ENCODE measurements at places on chromosomes 7 and 10.

DNA sequence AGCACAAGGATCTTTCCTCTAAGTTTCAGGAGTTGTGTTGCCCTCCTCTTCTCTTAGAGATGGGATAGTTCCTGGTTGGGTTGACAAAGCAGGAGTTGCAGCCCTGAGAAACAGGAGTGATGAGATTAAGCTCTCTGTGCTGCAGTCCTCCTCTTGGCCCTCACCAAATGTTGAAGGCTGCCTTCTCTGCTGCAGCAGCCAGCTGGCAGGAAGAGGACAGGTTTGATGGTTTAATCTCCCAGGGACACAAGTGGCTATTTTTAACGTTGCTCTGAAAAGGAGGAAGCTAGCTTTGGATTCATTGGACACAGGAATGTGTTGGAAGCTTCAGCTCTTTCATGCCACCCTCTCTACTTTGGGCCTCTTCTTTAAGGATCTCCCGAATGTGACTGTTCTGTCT is 9.4 kb downstream of the STRIP2 start:
- no peak for DNase-seq

DNA sequence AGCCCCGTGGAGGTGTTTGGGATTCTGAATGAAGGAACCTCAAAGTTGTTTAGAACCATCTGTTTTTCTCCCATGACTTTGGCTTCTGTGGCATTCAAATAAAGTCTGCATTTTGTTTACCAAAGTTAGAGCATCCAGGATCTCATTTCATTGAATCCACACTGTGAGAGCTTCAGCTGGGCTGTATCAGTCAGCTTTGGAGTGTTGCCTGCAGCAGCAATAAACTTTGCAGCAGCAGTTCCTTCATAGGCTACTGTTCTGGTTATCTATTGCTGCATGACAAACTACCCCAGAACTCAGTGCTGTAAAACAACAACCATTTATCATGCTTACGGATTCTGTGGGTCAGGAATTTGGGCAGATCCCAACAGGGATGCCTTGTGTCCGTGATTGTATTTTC is 1575.2 kb upstream of the LRRTM3 start:
- no peak for DNase-seq

- no peak for DNase-seq
Measured at GRCh38 chr7:6237730-6238129, 34.7 kb downstream of the CYTH3 start.

GRCh38 chr10:37952043-37952755 is 24.2 kb downstream of the ZNF25 start:
- no peak for DNase-seq

GRCh38 chr7:54326592-54327167 is 215.5 kb upstream of the VSTM2A start:
- no peak for DNase-seq

DNA sequence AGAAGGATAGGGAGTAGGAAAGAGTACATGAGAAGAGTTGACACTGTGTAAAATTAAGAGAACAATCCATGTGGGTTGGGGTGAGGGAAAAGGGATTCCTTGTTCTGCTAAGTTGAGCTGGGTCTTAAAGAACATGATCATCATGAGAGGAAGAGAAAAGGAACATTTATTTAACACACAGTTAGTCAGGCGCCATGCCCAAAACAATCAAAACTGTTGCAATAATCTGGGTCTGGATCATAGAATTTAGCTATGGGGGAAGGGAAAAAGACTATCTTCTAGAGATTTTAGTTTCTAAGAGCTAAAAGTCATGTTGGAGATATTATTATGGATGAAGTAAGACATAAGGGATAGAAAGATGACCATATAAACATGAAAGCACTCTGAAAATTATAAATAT is 178.9 kb downstream of the SEM1 start:
- no peak for DNase-seq

GRCh38 chr7:35748371-35748770 is 52.5 kb upstream of the SEPTIN7 start:
- DNase-seq, result no peak

DNA sequence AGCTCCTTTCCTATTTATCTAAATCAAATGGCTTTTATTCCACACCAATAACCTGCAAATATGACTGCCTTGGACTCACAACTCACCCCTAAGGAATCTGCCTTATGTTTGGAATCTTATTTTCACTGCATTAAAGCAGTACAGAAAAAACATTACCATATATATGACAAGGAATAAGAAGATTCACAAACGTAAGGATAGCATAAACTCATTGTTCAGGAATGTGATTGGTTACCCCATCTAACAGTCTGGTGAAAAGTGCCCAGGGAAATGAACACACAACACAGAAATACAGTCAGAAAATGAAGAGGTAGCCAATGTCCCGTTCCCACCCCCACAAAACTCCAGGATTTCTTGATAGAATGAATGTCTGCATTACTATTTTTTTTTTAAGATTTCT is 2.0 kb downstream of the PPP3CB start:
- DNase-seq, result no peak

GRCh38 chr10:84478151-84478550 is 149.8 kb downstream of the CCSER2 start:
- no peak for DNase-seq

DNA sequence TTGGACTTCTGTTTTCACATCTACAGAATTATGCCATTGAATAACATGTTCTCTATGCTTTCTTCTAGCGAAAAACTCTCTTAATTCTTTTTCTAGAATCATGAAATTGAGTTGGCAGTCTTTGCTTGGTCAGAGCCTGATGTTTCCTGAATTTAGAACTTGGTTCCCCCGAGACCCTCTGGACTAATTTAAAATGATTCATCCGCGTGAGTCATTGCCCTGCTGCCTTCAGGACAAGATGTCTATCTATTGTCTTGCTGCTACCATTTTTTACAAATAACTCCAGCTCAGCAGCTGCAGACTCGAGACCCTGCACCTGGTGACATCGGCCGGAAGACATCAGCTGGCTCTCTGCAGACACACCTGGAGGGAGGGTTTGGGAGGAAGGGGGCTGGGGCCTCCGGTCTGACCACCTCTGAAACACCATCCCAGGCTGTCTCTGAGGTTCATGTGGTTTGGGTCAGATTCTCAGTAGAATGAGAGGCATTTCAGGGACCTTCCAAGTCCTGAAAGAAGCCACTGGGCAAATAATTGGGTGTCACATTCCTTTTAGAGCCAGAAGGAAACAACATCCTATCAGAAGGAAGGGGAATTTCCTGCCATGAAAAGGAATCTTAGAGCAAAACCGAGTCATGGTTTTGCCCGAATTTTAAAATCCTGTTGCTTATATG is 20.9 kb upstream of the KLF6 start:
- DNase-seq, result peak; percentile 7

DNA sequence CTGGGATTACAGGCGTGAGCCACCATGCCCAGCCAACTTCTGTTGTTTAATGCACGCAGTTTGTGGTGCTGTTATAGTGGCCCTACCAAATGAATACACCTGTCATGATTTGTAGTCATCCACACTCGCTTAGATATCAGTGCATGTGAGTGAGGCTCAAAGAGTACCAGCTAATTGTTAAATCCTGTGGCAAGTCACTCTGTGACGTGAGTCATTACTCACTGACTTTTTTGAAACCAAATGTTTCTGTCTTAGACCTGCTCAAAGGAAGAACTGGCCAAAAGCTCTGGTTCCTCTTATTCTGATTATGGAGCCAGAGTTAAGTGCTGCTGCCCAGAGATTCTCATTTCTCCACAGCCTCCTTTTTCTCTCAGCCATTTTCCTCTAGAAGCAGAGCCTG is 109.4 kb downstream of the PRKAG2 start:
- DNase-seq, result no peak

GRCh38 chr7:110852156-110852940 is 238.6 kb upstream of the LRRN3 start:
- DNase-seq, result no peak

GRCh38 chr10:81177651-81178244 is 640.0 kb downstream of the SH2D4B start:
- DNase-seq, result peak; percentile 9

- DNase-seq, result peak; percentile 31
Measured at GRCh38 chr10:73253225-73253555, 746 bp upstream of the MRPS16 start.

DNA sequence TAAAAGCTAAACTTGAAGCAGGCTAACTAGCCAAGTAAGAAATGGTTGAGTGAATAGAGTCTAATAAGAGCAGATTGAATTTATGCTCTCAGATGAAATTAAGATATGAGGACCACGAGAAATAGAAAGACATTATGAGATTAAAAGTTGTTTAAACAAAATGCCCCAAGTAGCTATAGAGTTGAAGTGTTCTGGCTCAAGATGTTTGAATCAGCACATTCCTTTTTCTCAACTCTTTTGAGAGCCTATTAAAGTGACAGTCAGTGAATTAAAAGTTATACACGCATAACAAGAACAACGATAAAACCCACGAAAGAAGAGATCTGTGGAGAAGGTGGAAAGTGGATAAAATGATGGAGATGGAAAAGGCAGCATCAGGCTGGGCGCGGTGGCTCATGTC is 322.2 kb upstream of the ANKRD30A start:
- DNase-seq, result no peak

DNA sequence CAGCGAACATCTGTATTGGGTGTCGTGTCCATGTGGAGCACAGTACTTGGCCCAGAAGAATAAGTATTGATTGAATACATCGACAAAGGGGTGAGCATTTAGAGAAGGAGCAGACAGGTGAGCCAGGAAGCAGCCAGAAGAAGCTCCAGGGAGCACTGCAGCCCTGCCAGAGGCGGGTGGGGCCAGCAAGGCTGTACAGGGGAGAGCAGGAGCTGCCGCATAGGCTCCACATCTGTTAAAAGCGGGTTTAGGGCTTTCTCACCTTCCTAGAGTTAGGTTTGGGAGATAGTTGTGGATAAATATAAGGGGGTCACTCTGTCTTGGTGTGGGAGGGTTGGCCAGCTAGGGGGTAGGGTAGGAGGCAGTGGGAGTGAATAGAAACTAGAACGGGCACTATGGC is 1.3 kb upstream of the CPA1 start:
- DNase-seq, result no peak

DNA sequence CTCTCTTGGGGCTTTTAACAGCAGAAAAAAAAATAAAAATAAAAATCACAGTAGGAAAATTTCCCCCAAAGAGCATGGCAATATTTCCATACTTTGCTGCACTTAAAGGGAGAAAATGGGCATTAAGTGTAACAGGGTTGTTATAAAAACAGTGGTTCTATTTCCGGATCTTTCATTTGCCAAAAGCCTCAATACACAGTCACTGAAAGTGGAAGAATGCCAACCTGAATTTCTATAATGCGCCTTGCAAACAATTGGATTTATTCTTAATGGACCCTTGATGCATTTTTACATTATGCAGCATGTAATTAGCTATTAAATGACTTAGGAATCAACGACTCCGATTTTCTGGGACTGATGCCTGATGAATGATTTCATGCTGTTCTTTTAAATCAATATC is 127.6 kb upstream of the NANOS1 start:
- no peak for DNase-seq

DNA sequence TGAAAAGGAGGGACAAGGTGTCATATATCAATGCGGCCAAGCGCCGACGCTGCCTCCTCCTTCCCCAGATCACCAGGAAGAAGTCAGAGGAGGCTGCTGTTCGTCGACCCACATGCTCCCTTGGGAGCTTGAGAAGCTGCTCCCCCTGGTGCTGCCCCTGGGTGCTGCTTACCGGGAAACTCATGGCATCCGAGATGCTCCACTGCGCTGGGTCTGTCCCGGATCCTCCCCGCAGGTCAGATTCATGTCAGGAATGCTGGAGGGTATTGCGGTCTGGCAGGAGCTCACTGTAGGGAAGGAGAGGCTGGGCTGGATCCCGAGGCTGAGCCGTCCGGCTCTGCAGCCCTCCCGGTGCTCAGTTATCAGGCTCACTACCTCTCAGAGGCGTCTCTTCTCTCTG is 123.7 kb upstream of the FAM20C start:
- no peak for DNase-seq

DNA sequence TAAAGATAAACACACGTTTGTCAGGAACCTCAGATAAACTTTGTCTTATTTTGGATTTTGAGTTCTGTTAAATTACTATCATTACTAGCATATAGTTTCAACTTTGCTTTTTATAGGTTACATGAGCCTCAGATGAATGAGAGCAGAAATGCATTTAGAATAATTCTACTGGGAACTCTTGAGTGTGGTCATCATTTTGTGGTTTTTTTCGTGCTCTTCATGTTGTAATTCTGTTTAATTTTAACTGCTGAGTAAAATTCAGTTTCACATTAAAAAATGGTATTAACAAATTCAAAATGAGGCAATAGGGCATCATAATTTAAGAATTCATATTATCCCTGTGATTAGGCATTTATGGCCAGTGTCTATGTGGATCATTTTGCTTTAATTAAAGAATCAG is 72.9 kb downstream of the GNAI1 start:
- DNase-seq, result no peak

- DNase-seq, result no peak
Measured at GRCh38 chr10:77975086-77975666, 48.6 kb upstream of the DLG5 start.

GRCh38 chr7:136528329-136528728 is 340.1 kb upstream of the CHRM2 start:
- DNase-seq, result no peak

DNA sequence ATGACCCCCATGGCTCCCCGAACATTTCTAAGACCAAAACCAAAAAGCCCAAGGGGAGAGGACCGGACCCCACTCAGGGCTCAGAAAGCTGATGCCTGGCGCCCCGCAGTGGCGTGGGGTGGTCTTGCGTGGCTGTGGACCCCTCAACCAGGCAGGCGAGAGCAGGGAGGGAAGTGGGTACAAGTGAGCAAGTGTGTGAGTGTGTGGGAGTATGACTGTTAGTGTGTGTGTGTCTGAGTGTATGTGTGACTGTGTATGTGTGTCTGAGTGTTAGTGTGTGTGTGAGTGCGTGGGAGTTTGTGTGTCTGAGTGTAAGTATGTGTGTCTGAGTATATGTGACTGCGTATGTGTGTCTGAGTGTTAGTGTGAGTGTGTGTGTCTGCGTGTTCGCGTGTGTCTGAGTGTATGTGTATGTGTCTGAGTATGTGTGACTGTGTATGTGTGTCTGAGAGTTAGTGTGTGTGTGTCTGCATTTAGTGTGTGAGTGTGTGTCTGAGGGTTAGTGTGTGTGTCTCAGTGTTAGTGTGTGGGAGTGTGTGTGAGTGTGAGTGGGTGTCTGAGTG is 34.0 kb upstream of the INSIG1 start:
- DNase-seq, result no peak

Data from NCI-H2171 treated with DMSO at 0.1 percent for 48 hours (cell line).